Articular chondrocyte of knee joint (primary cell): ENCODE measurements at places on chromosomes 4 and X. TPM values are rescaled to one million over a fixed set of nuclear protein-coding genes. Genes with fewer than 3 reads are reported as not detected.

The ADH1B gene
- 2.4 and 3.2 TPM in 2 replicates for total RNA-seq

The RBM46 gene
- under 0.01 and 0.32 TPM in 2 replicates for total RNA-seq

The ARAF gene
- 19.1 and 19.7 TPM in 2 replicates for total RNA-seq

The RRH gene
- total RNA-seq: 0.11 and 0.13 TPM in 2 replicates

The HDX gene
- total RNA-seq: 6.9 and 8.0 TPM in 2 replicates

The SLC6A8 gene
- 14.9 and 22.5 TPM in 2 replicates for total RNA-seq

The SLC25A6 gene
- 209 and 261 TPM in 2 replicates for total RNA-seq

The EDA2R gene
- 5.6 and 14.4 TPM in 2 replicates for total RNA-seq

The FAM236D gene
- total RNA-seq: not detected in 2 replicates

The PRSS12 gene
- 0.76 TPM in 1 of 2 replicates, not detected in the other for total RNA-seq

The SSX5 gene
- total RNA-seq: not detected in 2 replicates

The ABCE1 gene
- total RNA-seq: 101 and 118 TPM in 2 replicates

The PNMA3 gene
- total RNA-seq: 0.11 TPM in 1 of 2 replicates, not detected in the other

The VCX3A gene
- not detected in 2 replicates for total RNA-seq

The EVC2 gene
- 16.2 and 16.7 TPM in 2 replicates for total RNA-seq

The CXCL5 gene
- 0.26 and 0.32 TPM in 2 replicates for total RNA-seq

The IL15 gene
- total RNA-seq: 1.3 and 1.7 TPM in 2 replicates

The SFRP2 gene
- 0.11 TPM in 1 of 2 replicates, not detected in the other for total RNA-seq

The CXCL6 gene
- total RNA-seq: 11.2 and 37.6 TPM in 2 replicates

The SH2D1A gene
- not detected in 2 replicates for total RNA-seq

The ADGRA3 gene
- 21.0 and 25.5 TPM in 2 replicates for total RNA-seq

The GLRA3 gene
- total RNA-seq: not detected in 2 replicates

The STPG2 gene
- total RNA-seq: 0.13 and 0.65 TPM in 2 replicates

The TEX13C gene
- not detected in 2 replicates for total RNA-seq

The ARL13A gene
- total RNA-seq: not detected in 2 replicates

The WNK3 gene
- 2.2 and 3.0 TPM in 2 replicates for total RNA-seq

The PAGE5 gene
- not detected in 2 replicates for total RNA-seq

The AASDH gene
- total RNA-seq: 19.9 and 20.4 TPM in 2 replicates

The FAM120C gene
- 11.0 and 11.1 TPM in 2 replicates for total RNA-seq

The P2RY10 gene
- not detected in 2 replicates for total RNA-seq

The BRS3 gene
- under 0.01 TPM in 1 of 2 replicates, not detected in the other for total RNA-seq

The GABRA4 gene
- total RNA-seq: 0.39 and 0.86 TPM in 2 replicates

The TLR2 gene
- 0.32 and 0.39 TPM in 2 replicates for total RNA-seq

The DCHS2 gene
- 0.11 and 0.13 TPM in 2 replicates for total RNA-seq

The STOX2 gene
- 2.6 and 3.8 TPM in 2 replicates for total RNA-seq

The TMEM47 gene
- 106 and 137 TPM in 2 replicates for total RNA-seq

The DCTD gene
- 92.6 and 94.5 TPM in 2 replicates for total RNA-seq

The ZNF595 gene
- total RNA-seq: 13.7 and 18.8 TPM in 2 replicates

The GYPB gene
- not detected in 2 replicates for total RNA-seq

The PDGFC gene
- total RNA-seq: 81.4 and 106 TPM in 2 replicates

The IL3RA gene
- total RNA-seq: 0.13 and 0.76 TPM in 2 replicates

The SOWAHD gene
- total RNA-seq: 0.13 and 0.32 TPM in 2 replicates

The FRG2 gene
- total RNA-seq: not detected in 2 replicates

The RHOXF2 gene
- not detected in 2 replicates for total RNA-seq

The CYBB gene
- total RNA-seq: not detected in 2 replicates

The MAGEA1 gene
- total RNA-seq: not detected in 2 replicates

The MMGT1 gene
- total RNA-seq: 37.7 and 39.3 TPM in 2 replicates

The GAGE1 gene
- not detected in 2 replicates for total RNA-seq

The SPRY1 gene
- 0.22 and 0.39 TPM in 2 replicates for total RNA-seq

The AMER1 gene
- total RNA-seq: 3.0 and 3.3 TPM in 2 replicates

The HELT gene
- total RNA-seq: not detected in 2 replicates
